ENCODE measurements at places on chromosomes 12 and 14. TPM values are rescaled to one million over a fixed set of nuclear protein-coding genes. Genes with fewer than 3 reads are reported as not detected.

DNA sequence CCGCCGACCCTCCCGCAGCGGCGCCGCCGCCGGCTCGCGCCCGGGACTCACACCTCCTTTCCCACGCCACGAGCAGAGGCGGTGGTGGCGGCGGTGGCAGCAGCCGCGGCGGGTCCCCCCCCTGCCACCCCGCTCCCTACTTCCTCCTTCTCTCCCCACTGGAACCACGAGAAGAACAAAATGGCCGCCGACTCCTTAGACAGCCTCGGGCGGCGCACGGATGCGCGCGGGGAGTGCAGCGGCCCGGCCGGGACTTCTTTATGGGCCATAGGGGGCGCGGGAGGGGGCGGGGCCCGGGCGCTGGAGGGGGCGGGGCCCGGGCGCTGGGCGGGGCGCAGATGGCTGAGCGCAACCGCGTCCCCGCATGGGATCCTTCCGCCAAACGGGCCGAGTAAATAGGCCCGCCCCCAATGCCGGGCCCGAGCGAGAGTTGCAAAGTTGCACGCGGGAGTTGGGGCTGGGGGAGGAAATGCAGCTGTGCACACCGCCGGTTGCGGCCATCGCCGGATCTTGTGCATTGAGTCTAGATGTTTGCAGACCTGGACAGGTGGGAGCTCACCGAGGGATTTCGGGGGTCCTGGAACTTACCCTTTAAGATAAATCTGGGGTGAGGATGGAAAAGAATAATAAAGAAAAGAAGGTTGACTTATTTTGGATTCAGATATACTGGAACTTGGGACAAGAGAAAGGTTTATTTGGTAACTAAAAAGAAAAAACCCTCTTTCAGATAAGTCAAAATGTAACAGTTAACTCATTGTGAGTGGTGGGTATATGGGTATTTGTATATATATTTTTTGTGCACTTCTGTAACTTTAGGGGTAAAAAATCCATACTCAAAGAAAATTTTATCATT is at the start of gene PPP1CC:
PPP1CC (minus strand) TSS at position 174 of the 853 bp plus-strand sequence. CDS start 184 bp downstream, outside the sequence.
- H3K27me3 ChIP-seq = no peaks in the 10 kb centered on the region
- peak; percentile 97 for DNase-seq
- peak within 1 kb of the TSS; percentile 86 for H3K27ac ChIP-seq
- H3K4me1 ChIP-seq = peaks cover 41% of the 10 kb centered on the region

- H3K27ac ChIP-seq = no peak overlapping the region
- H3K4me1 ChIP-seq = peaks cover 2% of the 10 kb centered on the region
- no peak for DNase-seq
- H3K36me3 ChIP-seq = peaks cover 7% of the 10 kb centered on the region
- no peak overlapping the region for H3K4me3 ChIP-seq
These were observed 5.8 kb downstream of the LRIG3 start for GRCh38 chr12:58914457-58914856.

GRCh38 chr12:51270067-51270950 is at the start of gene SMAGP:
SMAGP (minus strand) TSS chr12:51270415; CDS start chr12:51269278, 1,137 bp downstream.
- H3K4me3 ChIP-seq = peak within 1 kb of the TSS; percentile 85
- H3K27ac ChIP-seq = peak within 1 kb of the TSS; percentile 79
- peaks cover 4% of the 10 kb centered on the region for H3K4me1 ChIP-seq
- no peaks in the 10 kb centered on the region for H3K27me3 ChIP-seq

GRCh38 chr12:65450625-65451024 is 172.1 kb downstream of the MSRB3 start:
- H3K27ac ChIP-seq = no peak overlapping the region
- no peak overlapping the region for H3K4me3 ChIP-seq
- peaks cover 2% of the 10 kb centered on the region for H3K4me1 ChIP-seq
- peaks cover 5% of the 10 kb centered on the region for H3K36me3 ChIP-seq
- no peaks in the 10 kb centered on the region for H3K27me3 ChIP-seq

- peaks cover 37% of the 10 kb centered on the region for H3K4me1 ChIP-seq
- no peaks in the 10 kb centered on the region for H3K36me3 ChIP-seq
- H3K27me3 ChIP-seq = no peaks in the 10 kb centered on the region
- DNase-seq = peak; percentile 73
- H3K4me3 ChIP-seq = no peak overlapping the region
- H3K27ac ChIP-seq = no peak overlapping the region
These were observed 9.1 kb downstream of the ADSS1 start for GRCh38 chr14:104732931-104733681.

DNA sequence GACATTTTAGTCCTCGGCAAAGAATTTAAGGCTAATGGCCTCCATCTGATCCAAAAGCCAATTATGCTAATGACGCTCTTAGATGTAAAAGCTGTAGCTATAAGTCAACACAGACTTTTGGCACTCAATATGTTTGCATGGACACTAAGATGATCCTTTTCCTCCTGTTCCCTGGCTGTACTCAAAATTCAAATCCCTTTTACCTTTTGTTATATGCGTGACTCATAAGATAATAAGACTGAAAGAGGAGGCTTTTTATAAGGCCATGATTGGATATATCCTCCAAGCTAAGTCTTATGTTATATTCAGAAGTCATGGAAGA is 89.8 kb downstream of the PDZRN4 start:
- peaks cover 12% of the 10 kb centered on the region for H3K4me1 ChIP-seq
- DNase-seq = no peak
- no peaks in the 10 kb centered on the region for H3K36me3 ChIP-seq
- no peaks in the 10 kb centered on the region for H3K27me3 ChIP-seq
- H3K27ac ChIP-seq = no peak overlapping the region

DNA sequence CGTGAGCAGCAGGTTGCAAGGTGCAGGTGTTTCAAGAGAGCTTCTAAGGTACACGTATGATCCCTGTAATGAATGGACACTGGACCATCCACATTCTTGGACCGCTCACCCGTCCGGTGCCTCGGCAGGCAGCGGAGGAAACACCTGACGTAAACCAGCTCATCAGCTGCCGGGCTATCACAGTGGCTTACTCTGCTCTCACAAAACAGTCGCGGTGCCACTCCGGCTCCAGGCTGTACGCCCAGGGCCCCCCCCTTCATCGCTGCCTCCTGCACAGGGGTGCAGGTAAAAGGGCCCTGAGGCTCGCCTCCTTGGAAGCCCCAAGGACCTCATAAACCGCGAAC is 436 bp downstream of the VPS33A start:
- peaks cover 15% of the 10 kb centered on the region for H3K36me3 ChIP-seq
- peak overlapping the region; percentile 95 for H3K27ac ChIP-seq
- peak overlapping the region; percentile 86 for H3K4me3 ChIP-seq
- peak; percentile 46 for DNase-seq

TMEM121 gene
- total RNA-seq = 4.6 TPM

RGS6 gene
- total RNA-seq = 2.7 TPM

KRT86 gene
- total RNA-seq = not detected

E2F7 gene
- total RNA-seq = 1.5 TPM

Measured in upper lobe of left lung (tissue), 6 donors.